ENCODE measurements at places on chromosomes 3 and 15.

DNA sequence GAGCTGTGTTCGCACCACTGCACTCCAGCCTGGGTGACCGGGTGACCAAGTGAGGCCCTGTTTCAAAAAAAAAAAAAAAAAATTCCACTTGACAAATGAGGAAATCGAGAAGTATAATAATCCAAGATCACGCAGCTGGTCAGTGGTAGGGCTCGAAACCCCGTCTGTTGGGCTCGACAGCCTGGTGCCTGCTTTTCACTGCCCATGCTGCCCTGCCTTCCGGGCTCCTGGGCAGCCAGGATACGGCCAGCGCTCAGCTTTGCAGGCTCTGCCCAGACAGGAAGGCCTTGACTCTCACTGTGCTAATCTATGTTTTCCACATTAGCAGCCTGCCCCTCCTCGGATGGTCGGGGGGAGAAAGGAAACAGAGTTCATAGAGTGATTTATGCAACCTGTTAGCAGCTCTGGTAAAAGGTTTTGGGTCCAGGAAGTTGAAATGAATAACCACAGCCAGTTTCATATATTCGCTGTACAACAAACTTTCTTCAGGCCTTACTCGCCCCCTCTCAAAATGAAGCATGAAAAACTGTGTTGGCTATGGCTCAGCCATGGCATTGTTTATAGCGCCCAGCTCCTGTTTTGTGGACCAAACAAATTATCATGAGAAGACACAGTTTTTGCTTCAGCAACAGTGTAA is 108.8 kb downstream of the XXYLT1 start:
- no peak for DNase-seq

- DNase-seq, result no peak
Observed at GRCh38 chr3:76789237-76789636, 250.7 kb upstream of the ROBO2 start.

DNA sequence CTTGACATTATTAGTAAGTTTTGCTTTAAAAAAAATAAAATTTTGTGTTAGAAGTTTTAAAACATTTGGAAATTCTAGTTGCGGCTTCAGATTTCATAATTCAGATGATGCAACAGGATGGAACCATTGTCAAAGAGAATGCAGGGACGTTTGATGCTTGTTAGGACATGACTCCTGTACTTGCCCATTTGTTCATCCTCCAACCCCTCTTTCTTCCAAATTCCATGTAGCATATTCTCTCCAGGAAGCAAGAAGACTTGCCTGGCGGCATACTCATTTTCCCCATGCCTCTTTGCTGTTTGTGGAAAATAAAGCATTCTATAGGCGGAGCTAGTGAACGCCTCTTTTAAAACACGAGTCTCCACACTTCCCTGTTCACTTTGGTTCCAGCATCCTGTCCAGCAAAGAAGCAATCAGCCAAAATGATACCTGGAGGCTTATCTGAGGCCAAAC is at the start of gene CSTA:
Gene CSTA (plus strand): TSS at position 378 of the 453 bp plus-strand sequence. CDS start 45 bp downstream, at position 423.
- DNase-seq, result no peak

DNA sequence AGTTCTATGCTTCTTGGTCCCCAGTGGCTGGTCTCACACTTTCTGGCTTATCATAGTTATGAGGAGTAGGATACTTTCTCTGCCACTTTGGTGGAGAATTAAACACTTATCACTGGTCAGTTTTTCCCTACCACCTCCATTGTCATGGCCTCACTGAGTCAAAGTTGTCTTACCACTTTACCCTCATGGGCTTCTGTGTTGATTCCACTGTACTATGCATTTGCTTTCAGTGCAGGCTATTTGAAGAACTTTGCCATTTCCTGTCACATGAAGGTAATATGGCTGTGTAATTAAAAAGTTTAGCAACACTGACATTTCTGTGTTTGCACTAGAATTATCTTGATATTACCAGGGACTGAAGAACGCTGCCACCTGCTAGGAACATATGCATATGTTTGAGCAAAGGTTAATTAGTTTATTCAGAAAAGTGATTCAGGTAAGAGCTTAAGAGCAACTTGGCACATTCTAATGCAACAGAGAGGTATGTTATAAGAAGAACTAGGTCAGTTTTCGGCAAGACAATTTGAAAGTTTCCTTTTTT is 377.3 kb downstream of the PDCD6IP start:
- no peak for DNase-seq

DNA sequence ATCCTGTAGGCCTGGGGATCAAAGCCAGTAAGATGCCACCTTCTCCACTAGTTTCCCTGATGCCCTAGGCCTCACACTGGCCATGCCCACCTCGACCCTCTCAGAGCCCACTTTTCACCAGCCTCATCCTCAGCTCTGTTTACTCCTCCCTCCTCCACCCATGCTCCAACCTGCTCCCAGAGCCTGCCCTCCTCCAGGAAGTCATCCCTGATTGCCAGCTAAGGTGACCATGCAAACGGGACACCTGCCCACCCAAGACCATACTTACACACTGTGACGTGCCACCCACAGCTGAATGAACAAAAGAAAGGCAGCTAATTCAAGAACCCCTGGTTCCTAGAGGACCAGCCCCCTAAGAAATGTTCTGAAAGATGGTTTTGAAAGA is 9.1 kb downstream of the PLCD1 start:
- DNase-seq, result no peak

DNA sequence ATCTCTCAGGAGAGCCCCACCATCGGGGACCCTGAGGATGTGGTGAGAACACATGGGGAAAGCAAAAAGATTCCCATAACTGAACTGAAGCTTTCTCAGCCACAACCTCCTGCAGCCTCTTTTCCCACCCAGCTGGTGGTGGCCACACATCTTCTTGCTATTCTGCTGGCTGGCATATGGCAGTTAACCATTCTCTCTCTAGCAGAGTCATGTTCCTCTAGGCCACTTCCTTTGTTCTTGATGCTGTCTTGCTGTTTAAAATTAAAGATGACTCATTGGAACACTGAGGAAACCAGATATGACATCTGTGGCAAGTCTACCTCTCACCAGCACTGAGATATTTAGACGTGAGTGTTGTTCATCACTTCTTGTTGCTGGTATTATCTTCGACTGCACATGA is 180.3 kb upstream of the ROBO2 start:
- DNase-seq, result peak; percentile 11

DNA sequence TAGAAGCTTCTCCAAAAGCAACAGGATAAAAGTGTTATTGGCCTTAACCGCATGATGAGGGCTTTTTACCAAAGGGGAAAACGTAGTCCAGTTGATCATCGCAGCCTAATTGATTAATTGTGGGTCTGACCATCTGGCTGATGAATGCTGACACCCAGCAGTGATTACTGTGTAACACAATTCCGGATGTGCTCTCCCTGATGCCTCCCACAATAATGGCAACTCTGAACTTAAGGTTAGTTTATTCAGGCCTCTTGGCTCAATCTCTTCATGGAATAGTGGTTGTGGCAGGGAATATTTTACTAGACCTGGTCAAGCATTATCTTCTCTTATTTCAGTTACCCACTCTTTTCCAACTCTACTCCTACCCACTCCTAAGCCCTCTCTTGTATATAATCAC is 332.9 kb downstream of the TIGIT start:
- no peak for DNase-seq

DNA sequence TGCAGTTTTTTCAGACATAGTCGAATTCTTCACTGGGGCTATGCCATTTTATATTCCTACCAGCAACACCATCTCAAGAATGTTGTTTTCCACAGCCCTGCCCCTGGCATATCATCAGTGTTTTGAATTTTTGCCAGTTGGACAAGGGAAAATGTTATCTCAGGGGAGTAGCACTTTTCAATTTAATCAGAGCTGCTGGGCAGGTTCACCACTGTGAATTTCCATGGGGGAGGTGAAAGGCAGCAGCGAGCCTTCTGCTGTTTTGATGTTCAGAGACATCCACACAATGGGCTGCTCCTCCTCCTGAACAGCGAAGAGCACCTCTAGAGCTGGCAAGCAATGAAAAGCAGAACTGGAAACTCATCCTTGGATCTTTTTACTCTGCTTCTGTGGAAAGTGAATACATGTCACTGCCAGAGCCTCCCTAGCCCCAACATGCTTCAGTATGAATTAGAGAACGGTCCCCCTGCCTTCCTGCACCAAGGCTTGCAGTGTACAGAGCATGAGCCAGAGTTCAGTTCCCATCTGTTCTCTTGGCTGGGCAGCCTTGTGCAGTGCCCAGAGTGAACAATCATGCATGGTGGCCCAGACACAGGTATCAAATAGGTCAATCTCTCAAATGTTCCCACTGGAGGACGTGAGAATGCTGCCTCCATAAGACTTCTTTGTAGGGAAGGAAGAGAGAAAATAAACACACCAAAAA is 56.1 kb upstream of the RAD18 start:
- no peak for DNase-seq

DNA sequence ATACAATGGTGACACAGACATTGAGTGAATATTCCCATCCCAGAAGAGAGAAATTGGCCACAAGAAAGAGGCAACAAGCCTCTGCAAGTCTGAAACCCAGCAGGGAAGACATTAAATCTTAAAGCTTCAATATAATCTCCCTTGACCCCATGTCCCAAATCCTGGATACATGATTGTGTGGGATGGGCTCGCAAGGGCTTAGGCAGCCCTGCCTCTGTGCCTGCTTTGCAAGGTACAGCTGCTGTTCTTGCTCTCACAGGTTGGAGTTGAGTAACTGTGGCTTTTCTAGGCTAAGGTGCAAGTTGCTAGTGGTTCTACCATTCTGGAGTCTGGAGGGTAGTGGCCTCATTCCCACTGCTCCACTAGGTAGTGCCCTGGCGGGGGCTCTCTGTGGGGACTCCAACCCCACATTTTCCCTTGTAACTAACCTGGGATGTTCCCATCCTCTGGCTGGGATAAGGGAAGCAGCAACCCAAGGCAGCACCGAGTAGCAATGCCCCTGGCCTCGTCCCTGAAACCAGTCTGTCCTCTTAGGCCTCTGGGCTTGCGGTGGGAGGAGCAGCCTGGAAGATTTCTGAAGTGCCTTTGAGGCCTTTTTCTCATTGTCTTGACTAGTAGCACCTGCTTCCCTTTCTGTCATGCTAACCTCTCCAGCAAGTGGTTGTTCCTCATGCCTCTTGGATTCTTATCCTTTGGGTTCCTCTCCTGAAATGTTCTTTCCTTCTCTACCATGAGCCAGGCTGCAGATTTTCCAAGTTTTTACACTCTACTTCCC is 90.0 kb downstream of the FAM174B start:
- DNase-seq, result no peak

DNA sequence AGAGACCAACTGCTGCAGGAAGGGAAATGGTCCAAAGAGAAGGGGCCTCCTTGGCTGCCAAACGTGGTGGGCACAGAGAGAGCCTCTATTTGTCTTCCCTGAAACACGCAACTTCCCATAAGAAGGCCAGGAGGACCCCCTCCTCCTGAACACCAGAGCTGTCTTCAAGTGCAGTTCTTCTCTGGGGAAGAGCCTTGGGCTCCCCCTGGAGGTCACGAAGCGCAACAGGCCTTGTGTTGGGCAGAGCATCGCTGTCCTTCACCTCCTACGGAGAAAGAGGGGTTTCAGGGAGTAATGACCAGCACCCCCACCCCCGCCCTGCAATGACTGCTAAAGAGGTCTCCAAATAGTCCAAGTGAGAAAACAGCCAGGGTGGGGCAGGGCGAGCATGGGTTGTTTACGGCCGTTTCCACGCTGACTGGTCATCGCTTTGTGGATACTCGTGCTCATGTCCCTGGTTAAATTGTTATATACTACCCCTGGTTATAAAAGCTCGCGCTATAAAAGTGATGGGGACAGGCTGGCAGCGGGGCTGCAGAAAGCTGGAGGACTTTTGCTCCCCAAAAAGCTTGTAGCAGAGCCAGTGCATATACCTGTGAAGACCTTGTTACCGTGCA is 397.5 kb upstream of the ATP10A start:
- peak; percentile 44 for DNase-seq
